NCI-H1694 (cell line): ENCODE measurements at places on chromosomes 6 and 20.

GRCh38 chr20:36472637-36473090 is 68.7 kb upstream of the MYL9 start:
- DNase-seq, result no peak

DNA sequence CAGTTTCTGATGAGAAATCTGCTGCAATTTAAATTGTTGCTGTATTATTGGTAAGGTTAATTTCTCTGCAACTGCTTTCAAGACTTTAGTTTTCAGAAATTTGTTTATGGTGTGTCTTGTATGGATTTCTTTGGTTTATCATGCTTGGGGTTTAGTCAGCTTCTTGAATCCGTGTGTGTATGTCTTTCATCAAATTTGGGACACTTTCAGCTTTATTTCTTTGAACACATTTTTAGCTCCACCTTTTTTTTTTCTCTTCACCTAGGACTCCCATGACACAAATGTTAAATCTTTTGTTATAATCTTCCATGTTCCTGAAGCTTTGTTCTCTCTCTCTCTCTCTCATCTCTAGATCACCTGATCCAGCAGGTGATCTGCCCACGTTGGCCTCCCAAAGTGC is 13.4 kb upstream of the TP53TG5 start:
- no peak for DNase-seq

- no peak for DNase-seq
Measured at GRCh38 chr20:47795214-47795907, 10.1 kb upstream of the SULF2 start.

DNA sequence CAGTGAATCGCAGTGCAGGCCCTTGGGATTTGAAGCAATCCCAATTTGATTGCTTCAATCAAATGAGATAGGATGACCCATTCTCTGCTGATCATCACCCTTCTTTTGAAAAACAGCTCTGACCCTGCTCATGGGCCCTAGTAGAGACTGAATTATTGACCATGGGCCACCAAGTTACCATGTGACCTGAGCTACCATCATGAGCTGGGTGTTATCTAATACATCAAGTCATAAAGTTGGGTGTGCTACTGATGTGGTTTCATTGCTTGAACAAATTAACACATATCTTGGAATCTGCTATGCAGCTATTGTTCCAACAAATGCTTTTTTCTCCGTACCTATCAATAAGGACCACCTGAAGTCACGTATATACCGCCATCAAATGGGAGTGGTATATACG is 54.8 kb upstream of the CNKSR3 start:
- no peak for DNase-seq
